ENCODE measurements at places on chromosomes 2 and 18. TPM values are rescaled to one million over a fixed set of nuclear protein-coding genes. Genes with fewer than 3 reads are reported as not detected.

FAM237A gene
- not detected for total RNA-seq

DNA sequence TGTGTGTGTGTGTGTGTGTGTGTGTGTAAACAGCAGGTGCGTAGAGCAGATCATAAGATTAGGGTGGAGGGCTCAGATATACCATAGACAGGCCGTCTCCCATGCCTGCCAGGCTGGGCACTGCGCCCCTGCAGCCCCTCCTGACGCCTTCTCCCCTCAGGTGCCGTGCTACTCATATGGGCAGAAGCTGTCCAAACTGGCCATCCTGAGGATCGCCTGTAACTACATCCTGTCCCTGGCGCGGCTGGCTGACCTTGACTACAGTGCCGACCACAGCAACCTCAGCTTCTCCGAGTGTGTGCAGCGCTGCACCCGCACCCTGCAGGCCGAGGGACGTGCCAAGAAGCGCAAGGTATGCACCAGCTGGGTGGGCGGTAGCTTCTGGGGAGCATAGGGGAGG is 10.0 kb downstream of the ATOH8 start:
- no peak for ATAC-seq

- no peak for ATAC-seq
Measured at GRCh38 chr18:79982736-79983135, 5.6 kb downstream of the TXNL4A start.

- ATAC-seq = no peak
Measured at GRCh38 chr18:21184396-21184996, 57.5 kb upstream of the GREB1L start.

DNA sequence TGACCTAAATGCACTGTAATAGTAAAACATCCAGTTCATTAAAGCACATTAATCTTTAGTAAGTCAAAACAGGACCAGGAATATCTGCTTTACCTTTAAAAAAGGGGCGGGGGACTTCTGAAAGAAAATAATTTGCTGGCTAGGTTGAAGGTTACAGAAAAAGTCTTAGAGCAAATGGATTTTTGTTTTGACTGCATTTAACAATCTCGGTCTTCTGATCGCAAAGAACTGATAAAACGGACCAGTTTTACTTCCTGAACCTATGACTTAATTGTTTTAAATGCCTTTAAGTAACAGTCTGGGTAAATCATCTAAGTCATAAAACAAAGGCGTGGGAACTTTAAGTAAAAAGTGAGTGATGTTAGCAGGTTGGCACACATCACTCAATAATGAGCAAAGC is 783 bp downstream of the BUB1 start:
- no peak for ATAC-seq
